ENCODE measurements at places on chromosomes 6 and 20.

DNA sequence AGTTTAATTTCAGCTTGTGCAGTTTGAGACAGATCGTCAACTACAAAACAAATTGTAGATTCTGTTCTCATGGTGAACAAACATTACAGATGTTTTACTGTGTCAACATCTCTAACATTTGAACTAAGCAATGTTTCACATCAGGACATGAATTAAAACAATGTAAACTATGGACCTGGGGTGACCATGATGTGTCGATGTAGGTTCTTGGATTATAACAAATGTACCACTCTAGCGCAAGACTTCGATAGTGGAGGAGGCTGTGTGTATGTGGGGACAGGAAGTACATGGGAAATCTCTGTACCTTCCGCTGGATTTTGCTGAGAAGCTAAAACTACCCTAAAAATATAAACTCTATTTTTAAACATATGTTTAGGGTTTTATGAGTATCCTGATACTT is 17.1 kb downstream of the HIVEP2 start:
- DNase-seq, result no peak

DNA sequence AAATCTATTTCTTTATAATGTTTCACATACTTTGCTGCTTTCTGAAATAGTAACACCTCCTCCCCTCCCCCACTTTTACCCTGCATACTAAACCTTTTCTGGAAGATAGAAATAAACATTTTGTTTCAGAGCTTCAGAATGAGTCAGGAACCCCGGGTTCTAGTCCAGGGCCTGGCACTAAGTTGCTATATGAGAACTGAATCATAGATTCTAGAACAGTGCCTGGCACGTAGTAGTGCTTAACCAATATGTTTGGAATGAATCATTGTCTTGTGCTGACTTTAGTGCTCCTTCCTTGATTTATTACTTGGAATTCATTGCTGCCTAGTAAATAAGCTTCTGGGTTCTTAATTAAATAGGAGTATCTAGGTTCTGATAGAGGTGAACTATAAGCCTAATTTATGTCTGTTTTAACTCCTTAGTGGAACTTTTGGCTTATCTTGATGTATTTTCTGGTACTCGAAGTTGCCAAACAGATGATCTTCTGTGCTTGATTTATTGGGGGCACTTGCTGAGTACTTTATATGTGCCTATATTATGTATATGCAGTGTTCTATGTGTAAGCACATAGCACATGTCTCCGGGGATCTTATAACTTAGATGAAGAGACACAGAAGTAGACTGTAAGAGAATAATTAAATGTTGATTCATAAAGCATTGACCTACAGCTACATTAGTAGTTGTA is 18.6 kb downstream of the TAB2 start:
- DNase-seq, result no peak

GRCh38 chr6:155830531-155830930 is 374.9 kb upstream of the NOX3 start:
- DNase-seq, result no peak

DNA sequence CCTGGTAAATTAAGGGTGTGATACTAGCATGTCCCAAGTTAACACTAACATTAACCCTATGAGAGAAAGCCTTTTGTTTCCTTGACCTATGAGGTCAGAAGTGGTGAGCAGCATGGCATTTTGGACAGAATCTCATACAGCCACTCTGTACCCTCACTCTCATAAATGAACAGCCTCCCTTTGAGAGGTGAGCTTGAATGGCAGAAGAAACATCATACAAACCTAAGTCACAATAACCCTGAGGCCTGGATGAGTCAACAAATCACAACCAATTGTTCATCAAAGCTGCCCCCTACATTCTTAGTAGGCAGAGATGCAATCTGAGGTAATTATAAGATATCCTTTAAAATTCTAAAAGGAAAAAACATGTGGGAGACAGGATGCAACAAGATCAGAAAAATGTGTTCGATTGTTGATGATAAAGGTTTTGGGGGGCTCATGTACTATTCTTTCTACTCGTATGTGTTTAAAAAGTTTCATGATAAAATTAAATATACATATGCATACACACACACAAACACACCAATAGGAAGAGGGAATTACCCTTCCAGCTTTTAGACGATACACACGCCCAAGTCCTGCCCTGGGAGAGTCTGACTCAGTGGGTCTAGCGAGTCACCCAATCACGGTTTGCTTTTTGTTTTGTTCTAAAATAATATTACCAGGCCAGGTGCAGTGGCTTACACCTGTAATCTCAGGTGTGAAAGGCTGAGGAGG is 117.3 kb downstream of the ARHGAP18 start:
- no peak for DNase-seq

- no peak for DNase-seq
These were observed 280.1 kb upstream of the HTR1E start for GRCh38 chr6:86657192-86657591.

DNA sequence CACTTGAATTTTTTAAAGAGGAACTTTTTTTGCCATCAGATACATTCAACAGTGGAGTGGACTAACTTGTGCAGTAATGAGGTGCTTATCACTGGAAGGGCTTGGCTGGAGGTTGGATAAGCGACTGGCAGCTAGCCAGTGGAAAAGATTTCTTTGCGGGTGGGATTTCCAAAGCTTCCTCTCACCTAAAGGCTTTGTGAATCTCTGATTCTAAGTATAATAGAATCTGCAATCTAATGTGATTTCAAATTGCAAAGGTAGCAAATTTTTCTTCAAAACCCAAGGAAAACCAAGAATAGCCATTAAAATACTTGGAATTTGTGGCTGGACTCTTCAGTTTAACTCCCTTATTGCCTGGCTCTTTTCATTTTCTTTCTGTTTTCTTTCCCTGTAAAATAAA is 460.4 kb upstream of the MARCKS start:
- DNase-seq, result no peak

DNA sequence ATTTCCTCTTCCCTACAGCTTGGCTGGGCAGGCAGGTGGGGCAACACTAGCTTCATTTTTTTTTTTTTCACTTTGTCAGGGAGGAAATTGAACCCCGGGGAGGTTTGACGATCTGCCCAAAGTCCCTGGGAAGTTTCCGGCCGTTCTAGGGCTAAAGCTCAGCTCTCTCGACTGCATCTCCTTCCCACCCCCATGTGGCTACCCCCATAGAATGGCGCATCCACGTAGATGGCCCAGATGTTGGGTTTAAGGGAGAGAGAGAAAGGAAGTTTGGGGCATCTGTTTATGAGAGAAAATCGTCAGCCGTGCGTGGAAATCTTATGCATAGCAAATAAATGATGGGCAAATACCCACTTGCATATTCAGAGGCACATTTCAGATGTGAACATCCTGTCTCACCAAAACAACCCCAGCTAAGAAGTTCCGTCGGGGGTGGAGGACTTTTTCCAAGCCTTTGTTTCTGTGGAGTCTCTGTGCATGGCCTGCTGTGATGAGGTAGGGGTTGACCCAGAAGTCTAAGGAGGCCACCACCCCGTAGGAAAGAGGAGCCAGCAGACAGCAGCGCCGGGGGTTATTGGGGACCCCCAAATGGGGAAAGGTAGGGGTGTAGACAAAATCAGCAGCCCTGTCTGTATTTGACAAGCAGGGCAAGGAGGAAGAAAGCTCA is 40.5 kb upstream of the ZNF831 start:
- no peak for DNase-seq

GRCh38 chr6:16130437-16130891 is 1.6 kb downstream of the MYLIP start:
- no peak for DNase-seq

DNA sequence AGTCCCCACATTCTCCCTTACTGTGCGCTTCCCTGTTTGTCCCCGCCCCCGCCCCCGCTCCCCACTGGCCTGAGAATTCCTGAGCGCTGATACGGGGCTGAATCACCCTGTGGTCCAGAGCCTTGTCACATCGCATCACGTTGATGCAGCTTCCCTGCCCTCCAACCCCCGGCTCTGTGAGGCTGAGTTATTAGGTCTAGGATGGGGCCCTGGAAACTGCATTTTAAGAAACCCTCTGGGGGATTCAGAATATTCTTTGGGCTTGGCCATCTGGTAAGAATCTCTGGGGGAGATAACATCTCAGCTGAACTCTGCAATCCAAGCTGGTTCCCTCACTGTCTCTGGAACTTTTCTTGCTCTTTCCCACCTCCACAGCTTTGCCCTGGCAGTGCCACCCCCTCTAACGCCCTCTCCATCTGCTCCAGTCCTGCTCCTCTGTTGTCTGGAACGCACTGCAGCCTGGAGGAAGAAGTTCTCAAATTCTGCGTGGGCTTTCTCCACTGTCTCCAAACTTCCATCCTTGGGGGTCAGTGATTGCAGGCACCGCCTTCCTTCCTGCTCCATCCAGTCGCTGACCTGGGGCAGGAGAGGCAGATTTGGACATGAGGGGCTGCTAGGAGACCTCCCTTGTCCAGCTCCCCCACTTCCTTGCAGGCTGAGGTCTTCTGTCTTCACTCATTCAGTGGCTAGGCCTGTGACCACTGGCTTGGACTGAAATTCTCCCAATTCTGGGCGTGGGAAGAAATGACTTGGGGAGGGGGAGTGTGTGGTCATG is 42.6 kb downstream of the KIAA1755 start:
- peak; percentile 85 for DNase-seq

DNA sequence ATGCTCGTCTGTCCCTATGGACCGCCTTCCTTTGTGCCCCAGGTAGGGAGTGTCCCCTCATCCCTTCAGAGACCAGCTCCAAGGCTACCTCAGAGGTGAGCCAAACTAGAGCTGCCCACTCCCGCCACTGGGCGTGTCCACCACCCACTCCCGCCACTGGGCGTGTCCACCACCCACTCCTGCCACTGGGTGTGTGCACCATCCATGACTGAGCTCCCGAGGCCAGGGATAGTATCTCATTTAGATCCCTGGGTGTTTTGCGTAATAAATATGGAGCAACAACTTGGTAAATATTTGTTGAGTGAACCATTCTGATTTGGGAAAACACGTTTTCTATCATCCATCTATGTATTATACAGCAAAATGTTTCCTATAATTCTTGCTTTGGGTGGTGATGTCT is 68.8 kb downstream of the ZBTB2 start:
- no peak for DNase-seq

GRCh38 chr20:62725596-62726268 is 17.1 kb downstream of the NTSR1 start:
- no peak for DNase-seq

- DNase-seq, result no peak
These were observed 41.2 kb upstream of the KCNG1 start for GRCh38 chr20:51064137-51064536.

GRCh38 chr20:22232473-22232872 is 351.9 kb downstream of the FOXA2 start:
- no peak for DNase-seq

GRCh38 chr6:111664565-111665030 is 58.9 kb upstream of the TRAF3IP2 start:
- no peak for DNase-seq

DNA sequence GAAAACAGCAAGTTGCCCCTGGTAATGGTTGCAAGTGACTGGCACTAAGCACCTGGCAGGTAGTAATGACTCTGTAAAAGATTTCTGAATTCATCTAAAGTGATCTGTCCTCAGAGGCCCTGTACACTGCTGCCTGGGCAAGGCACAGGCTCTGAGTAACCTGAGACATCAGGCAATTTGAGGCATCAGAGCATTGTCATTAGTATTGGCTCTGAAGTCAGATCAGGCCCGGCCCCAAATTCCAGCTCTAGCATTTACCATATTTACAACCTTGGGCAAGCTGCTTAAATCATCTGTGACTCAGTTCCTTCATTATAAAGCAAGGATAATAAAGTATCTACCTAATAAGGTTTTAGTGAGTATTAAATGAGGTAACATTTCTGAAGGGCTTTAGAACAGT is 17.3 kb upstream of the TENT5A start:
- no peak for DNase-seq

DNA sequence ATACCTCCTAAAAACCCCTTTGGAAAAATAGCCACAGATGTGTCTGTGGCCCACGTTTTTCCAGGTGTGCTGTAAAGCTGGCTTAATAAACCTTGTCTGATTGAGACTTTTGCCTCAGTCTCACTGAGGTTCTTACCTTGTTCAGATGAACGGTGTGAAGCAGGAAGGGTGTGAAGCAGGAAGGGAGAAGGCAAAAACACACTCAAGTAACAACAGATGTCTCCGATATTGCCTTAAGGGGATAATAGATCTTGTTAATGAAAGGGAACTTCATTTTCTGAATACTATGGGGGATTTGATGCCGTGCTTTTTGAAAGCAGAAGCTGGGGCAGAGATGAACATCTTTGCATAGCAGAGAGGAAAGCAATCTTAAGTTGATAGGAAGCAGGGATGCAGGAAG is 37.8 kb downstream of the EDN1 start:
- no peak for DNase-seq

DNA sequence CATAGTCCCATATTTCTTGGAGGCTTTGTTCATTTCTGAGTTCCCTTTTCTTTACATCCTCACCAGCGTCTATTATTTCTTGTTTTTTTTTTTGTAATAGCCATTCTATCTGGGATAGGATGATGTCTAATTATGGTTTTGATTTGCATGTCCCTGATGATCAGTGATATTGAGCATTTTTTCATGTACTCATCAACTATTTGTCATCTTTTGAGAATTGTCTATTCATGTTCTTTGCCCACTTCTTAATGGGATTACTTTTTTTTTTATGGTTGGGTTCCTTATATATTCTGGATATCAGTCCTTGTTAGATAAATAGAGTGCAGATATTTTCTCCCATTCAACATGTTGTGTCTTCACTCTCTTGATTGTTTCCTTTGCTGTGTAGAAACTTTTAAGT is 42.1 kb downstream of the CYB5R4 start:
- DNase-seq, result no peak

DNA sequence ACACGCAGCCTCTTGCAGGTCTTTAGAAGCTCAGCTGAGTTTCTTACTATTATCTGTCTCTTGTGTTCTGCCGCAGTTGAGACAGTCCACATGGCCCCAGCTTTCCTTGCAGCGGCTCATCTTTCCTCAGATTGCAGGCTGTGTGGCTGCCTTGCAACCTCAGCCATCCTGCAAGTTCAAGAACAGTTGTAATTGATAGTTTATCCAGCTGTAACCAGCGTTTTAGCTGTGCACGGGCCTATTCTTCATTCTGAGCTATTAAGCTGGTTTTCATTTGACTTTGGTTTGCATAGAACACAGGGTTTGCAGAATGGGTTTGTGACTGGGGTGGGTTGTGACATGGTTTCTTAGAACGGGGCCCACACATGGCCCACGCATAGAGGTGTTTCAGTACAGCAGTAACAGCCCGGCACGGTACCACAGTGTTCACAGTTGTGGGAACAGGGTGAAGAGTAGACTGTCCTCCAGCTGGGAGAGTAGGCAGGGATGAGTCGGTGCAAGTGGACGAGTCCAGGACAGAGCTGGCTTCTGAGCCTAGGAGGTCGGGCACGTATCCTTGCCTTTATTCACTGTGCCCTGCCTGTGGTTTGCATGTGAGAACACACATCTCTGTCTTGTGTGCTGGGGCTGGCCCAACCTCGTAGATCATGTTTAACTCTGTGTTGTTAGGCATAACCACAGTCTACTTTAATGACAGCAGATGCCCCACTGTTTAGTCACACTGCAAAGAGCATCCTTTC is 89.2 kb downstream of the RPP40 start:
- peak; percentile 36 for DNase-seq

GRCh38 chr20:50514035-50514337 is 3.8 kb downstream of the PTPN1 start:
- no peak for DNase-seq

All from fibroblast of skin of left biceps (primary cell).